ENCODE measurements at places on chromosomes 2 and 18.

DNA sequence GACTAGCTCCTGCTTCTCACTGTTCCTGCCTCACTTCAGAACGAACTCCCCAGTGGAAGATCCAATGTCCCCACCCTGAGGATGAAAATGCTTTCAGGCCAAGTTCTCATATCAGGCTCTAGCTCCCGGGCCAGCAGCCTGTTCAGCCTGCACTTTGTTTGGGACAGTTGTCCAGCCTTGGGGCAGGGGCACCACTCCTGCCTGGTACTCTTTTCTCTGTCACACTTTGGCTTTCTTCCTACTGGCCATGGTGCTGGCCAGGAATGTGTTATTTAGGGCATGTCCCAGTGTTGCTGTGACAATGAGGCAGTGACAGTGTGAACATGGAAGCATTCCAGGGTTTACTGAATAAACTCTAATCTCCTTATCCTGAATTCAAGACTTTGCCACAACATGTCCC lies 154.1 kb downstream of the GALNT14 start:
- DNase-seq: no peak

- DNase-seq: no peak
Observed at GRCh38 chr2:143514413-143514812, 385.2 kb downstream of the ARHGAP15 start.

DNA sequence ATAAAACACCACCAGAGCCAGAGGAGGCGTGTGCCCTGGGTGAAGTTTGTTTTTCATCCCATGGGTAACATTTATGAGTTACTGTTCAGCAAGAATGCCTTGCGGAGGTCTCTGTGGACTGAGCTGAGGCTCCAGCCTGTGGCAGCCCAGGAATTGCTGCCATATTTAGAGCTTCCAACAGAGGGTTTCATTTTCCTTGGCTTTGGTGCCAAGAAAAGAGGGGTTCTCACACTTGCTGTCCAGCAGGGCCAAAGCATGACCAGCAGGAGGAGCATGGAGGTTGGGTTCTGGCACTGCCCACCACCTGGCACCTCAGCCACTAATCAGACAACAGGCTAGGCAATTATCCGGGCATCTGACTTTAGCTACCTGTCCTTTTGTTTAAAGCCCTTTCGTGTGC lies 36.7 kb downstream of the EPAS1 start:
- DNase-seq: no peak

- no peak for DNase-seq
Observed at GRCh38 chr2:51243892-51244535, 212.1 kb upstream of the NRXN1 start.

- DNase-seq: no peak
Observed at GRCh38 chr18:58221060-58221725, 177.2 kb downstream of the NEDD4L start.

- DNase-seq: no peak
Observed at GRCh38 chr2:234305846-234306245, 191.0 kb downstream of the ARL4C start.

- no peak for DNase-seq
Observed at GRCh38 chr2:178899656-178900055, 92.4 kb upstream of the TTN start.

- no peak for DNase-seq
Observed at GRCh38 chr18:27950648-27951228, 226.2 kb downstream of the CDH2 start.

GRCh38 chr2:48415836-48416515 lies 114.0 kb upstream of the STON1 start:
- peak; percentile 17 for DNase-seq

DNA sequence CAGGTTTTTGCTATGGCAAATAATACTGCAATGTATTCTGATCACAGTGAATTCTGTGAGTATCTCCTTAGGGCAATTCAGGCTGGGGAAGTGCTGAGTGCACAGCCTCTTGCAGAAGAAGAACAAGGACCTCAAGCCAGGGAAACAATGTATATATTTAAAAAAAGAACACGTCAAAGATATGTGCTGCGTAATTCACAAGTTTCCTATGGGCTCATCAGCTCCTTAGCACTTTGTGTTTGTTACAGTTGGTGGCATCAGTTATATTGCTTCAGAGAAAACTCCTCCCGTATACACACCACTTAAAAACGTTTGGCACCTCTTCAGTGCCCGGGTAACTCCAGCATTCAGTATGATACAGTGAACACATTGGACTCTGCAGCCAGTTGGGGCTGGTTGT lies 16.5 kb upstream of the MARCO start:
- DNase-seq: no peak
